ENCODE measurements at places on chromosomes 16 and 17. TPM values are rescaled to one million over a fixed set of nuclear protein-coding genes. Genes with fewer than 3 reads are reported as not detected.
A peak's percentile ranks its signal among the peaks of the same experiment; 100 is the strongest.

DNA sequence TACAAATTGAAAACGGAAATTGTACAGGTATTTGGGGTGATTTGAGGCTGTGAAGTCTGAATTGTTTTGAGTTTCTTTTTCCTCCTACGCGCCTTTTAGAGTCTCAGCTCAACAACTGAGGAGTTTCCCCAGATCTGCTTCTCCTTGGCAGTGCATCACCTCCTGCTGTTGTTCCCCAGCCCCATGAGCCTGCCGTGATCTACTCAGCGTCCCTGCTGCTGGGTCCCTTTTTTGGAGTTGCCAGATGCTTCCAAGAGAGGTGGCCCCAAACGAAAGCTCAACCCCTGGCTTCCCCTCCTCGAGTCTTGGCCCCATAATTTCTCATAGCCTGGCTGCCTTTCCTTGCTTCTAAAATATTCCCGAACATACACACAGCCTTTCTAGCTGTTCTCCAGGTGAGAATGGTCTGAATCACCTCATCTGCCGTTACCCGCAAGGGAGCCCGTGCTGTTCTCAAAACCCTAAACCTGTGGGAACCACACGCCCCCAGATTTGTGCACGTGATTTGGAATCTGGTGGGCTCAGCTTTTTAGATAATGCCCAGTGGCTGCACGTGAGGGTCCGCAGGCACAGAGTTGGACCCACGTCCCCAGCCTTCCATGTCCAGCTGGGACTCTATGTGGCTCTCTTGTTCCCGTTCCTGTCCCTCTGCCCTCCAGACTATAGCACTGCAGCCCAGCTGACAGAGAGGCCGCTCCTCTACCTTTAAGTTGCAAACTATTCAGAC is 179.1 kb upstream of the CHMP6 start:
- peak; percentile 31 for DNase-seq

- no peak for DNase-seq
Observed at GRCh38 chr17:5043524-5043923, 8.3 kb upstream of the SLC52A1 start.

DNA sequence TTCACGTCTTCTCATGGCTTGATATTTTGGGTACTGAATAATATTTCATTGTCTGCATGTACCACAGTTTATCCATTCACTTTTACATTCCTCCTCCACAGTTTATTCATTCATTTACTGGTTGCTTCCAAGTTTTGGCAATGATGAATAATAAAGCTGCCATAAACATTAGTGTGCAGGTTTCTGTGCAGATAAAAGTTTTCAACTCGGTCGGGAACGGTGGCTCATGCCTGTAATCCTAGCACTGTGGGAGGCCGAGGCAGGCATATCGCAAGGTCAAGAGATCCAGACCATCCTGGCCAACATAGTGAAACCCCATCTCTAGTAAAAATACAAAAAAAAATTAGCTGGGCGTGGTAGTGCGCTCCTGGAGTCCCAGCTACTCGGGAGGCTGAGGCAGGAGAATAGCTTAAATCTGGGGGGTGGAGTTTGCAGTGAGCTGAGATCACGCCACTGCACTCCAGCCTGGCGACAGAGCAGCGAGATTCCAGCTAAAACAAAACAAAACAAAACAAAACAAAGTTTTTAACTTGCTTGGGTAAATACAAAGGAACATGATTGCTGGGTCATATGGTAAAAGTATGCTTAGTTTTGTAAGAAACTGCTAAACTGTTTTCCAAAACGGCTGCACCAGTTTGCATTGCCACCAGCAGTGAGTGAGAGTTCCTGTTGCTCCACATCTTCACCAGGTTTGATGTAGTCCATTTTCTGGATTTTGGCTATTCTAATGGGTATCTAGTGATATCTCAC is 89.5 kb downstream of the WWP2 start:
- DNase-seq: no peak

DNA sequence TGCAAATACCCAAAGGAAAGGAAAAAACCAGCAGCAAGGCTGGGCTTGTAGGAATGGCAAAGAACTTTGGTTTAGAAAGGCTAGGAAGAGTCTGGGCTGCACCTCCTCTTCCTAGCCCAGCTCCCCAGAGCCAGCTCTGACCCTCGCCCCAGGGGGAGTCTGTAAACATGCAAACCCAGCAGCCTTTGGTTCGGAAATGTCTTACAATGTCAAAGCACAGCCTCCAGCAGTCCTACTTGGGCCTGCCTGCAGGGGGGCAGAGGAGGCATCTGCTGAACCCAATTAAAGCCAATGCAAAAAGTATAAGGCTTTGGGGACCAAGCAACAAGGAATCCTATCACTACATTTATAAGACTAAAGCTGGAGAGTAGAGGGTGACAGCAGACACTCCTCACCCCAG is 5.0 kb upstream of the FTSJ3 start:
- DNase-seq: no peak

- DNase-seq: no peak
Observed at GRCh38 chr17:64240741-64241347, 22.2 kb downstream of the TEX2 start.

- no peak for DNase-seq
Observed at GRCh38 chr16:82769845-82770244, 143.1 kb downstream of the CDH13 start.

The IL17C gene
- not detected for total RNA-seq

GRCh38 chr17:68567035-68567434 is 34.1 kb downstream of the FAM20A start:
- no peak for DNase-seq

The SIRT7 gene
- 27.5 TPM for total RNA-seq

GRCh38 chr16:59993101-59993500 is 1259.0 kb upstream of the GOT2 start:
- no peak for DNase-seq

GRCh38 chr16:73037331-73037745 is 10.6 kb downstream of the ZFHX3 start:
- no peak for DNase-seq

- peak; percentile 58 for DNase-seq
Observed at GRCh38 chr17:49987681-49988441, 7.2 kb downstream of the DLX3 start.

- DNase-seq: no peak
Observed at GRCh38 chr17:9381068-9381467, 194.6 kb downstream of the STX8 start.

GRCh38 chr16:2324296-2324859 is 16.1 kb downstream of the ABCA3 start:
- peak; percentile 67 for DNase-seq

The TSR3 gene
- total RNA-seq: 43.8 TPM

The TAC4 gene
- not detected for total RNA-seq

GRCh38 chr17:38605841-38606645 is at the start of gene SRCIN1:
Gene SRCIN1 (minus strand): TSS chr17:38605952. CDS start chr17:38605705, 247 bp downstream.
- peak; percentile 81 for DNase-seq

The PTX4 gene
- total RNA-seq: not detected

The NPIPA2 gene
- 5.9 TPM for total RNA-seq

DNA sequence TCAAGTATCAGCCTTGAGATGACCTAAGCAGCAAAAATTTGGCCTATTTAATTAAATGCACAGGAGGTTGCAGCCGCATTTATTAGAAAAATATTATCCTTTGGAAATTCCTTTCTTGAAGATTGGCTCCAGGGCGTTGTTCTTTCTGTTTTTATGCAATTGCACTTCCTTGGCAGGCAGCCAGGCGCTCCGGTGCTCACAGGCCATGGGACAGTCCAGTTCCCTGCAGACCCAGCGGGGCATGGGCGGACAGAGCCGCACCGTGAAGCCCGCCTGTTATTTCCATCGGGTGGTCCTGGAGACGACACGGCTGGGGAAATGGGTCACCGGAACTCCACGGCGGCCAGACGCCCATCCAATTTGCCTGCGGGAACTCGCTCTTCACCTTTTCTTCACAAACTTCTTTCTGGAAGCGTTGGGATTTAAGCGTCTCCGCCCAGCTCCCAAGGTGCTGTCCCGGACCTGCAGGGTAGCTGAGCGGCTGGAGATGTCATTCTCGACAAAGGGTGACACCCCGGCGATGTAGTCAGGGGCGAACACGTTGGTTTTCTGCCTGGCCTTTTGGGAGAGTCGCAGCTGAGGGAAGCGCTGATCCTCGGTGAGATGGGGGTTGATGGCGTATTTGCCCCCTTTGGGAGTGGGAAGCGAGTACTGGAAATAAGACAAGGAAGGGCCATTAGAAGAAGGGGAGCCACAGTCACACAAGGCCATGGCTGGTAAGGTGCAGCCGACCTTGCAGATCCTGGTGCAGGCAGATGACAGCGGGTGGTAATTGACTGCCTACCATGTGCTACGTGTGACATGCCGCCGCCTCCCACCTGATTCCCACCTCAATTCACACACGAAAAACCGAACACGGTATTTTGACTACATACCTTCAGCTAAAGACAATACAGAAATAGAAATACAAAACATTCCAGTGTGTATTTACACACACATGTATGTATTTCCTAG is 12.5 kb downstream of the NOB1 start:
- peak; percentile 83 for DNase-seq

The WNT9B gene
- 2.0 TPM for total RNA-seq

GRCh38 chr16:62751218-62751617 is 715.0 kb upstream of the CDH8 start:
- DNase-seq: no peak

GRCh38 chr16:88535191-88535856 is 34.9 kb upstream of the ZC3H18 start:
- DNase-seq: no peak

DNA sequence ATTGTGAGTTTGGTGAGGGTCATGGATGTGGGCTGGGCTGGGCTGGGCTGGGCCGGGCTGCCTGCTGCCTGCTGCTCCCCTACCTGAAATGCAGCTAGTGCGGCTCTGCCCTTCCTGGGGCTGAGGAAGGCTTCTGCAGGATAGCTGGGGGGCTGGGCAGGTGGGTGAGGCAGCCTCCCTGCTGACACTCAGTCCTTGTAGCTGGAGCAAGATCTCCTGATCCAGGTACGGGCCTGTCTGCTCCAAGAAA is 4.7 kb downstream of the RPL13 start:
- no peak for DNase-seq

DNA sequence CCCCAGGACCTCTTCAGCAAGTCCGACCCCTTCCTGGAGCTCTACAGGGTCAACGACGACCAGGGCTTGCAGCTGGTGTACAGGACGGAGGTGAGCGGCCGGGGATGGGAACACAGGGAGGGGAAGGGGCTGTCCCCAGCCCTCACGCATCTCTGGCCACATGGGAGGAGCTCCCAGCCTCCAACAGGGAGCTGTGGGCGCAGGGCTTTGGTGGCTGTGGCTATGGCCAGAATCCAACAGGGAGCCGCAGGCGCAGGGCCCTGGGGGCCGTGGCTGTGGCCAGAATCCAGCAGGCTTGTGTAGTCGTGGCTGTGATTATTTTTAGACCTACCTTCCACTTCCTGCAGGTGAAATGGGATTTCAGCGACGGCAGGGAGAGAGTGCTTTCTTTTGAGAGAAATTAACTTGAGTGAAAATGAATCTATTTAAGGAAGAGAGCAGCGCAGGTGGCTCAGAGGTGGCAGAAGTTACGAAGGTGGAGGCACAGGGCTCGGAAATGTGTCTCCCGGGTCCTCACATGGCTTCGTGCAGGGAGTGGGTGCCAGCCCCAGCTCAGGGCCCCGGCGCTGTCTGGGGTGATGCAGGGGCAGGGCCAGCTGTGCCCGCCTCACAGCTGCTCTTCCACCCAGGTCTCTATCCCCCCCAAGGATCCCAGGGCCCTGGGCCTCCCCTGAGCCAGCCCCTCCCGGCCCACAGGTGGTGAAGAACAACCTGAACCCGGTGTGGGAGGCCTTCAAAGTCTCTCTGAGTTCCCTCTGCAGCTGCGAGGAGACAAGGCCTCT is 9.4 kb downstream of the CPNE7 start:
- no peak for DNase-seq

GRCh38 chr17:77424585-77425344 is 284.0 kb downstream of the SEC14L1 start:
- DNase-seq: peak; percentile 88

GRCh38 chr17:64128787-64129514 is 993 bp downstream of the ERN1 start:
- no peak for DNase-seq

The PRR29 gene
- total RNA-seq: 0.43 TPM

The MYH2 gene
- 1.0 TPM for total RNA-seq

DNA sequence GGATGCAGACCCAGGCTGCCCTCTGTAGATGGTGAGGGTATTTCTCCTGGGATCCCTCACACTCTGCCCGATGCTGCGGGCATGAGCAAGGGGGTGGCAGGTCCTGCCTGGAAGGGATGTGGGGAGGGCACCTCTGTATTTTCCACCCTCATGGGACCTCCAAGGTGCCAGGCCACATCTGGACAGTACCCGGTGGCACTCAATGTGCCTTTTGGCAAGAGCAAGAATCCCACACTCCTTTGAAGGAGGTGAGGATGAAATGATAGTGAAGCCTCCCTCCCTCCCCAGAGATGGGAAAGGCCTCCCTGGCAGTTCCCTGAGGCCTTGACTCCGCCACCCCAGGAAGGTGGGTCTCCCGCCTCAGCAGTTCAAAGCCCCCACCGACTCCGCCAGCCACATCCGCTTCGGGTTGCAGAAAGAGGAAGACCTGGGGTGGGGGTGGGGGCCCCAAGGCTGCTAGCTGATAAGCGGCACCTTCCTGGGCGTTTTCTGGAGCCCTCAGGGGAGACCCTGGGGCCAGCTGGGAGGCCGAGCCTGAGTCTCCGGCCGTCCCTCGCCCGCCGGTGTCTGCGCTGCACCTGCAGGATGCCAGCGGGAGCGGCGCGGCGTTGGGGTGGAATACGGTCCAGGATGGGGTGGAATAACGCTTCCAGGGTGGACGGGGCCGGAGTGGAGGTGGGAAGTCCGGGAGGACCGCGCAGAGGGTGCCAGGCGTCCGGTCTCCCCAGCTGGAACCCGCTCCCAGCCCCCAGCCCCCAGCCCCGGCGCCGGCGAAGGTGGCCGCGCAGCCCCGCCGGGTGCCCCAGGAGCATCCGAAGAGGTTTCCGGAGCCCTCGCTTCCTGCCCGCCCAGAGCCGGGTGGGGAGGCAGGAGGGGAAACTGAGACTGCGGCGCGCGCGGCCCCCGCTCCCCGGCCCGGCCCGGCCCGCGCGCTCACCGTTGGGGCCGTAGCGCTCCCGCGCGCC is 718 bp downstream of the ATP2A3 start:
- DNase-seq: peak; percentile 74

GRCh38 chr17:58756246-58757161 is 850 bp downstream of the PPM1E start:
- DNase-seq: no peak

- no peak for DNase-seq
Observed at GRCh38 chr17:17416007-17416399, 60.8 kb upstream of the MED9 start.

- DNase-seq: no peak
Observed at GRCh38 chr17:1931844-1932579, 93.1 kb downstream of the RTN4RL1 start.
